Stimulated activated CD4-positive, alpha-beta T cell treated with anti-CD3 and anti-CD28 coated beads, Interleukin-1b, Interleukin-23, amount 100 ng/mL, for 1 hour (primary cell): ENCODE measurements at places on chromosomes 16 and 17.

GRCh38 chr17:78041386-78042179, 83.1 kb downstream of the TNRC6C start:
- no peak for DNase-seq

DNA sequence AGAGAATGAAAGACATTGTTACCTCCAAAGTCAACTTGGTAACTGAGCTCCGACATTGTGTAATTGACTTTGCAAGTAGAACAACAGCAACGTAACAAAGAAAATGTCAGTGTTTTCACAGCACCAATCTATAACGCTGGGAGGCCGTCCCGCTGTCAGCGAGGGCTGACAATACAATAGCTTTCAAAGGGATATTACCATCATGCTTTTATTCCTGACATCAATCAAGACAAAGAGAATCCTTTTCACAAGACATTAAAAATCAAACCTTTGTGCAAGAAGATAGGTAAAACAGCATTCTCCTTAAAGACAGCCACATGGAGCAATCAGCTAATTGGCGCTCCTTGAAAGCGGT, 6.2 kb downstream of the ZNF423 start:
- DNase-seq, result no peak

- DNase-seq, result no peak
These were observed 7.8 kb downstream of the CLCN7 start for GRCh38 chr16:1466968-1467521.

DNA sequence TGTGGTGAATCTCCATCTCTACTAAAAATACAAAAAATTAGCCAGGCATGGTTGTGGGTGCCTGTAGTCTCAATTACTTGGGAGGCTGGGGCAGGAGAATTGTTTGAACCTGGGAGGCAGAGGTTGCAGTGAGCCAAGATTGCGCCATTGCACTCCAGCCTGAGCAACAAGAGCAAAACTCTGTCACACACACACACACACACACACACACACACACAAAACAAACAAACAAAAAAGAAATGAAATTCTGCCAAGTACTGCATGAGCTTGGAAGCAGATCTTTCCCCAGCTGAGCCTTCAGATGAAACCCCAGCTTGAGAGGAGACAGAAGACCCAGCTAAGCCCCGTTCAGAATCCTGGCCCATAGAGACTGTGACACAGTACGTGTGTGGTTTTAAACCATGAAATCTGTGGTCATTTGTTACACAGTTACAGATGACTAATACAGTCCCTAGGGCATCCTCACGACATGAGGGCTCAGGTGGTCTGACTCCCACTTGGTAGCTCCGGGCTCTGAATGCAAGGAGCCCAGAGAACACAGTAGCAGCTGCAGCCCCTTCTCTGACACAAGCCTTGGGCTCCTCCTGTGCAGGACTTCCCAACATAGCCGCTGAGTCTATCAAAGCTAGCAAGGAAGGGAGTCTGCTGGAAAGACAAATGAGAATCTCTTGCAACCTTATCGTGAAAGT, 132.8 kb downstream of the SEC14L1 start:
- no peak for DNase-seq

DNA sequence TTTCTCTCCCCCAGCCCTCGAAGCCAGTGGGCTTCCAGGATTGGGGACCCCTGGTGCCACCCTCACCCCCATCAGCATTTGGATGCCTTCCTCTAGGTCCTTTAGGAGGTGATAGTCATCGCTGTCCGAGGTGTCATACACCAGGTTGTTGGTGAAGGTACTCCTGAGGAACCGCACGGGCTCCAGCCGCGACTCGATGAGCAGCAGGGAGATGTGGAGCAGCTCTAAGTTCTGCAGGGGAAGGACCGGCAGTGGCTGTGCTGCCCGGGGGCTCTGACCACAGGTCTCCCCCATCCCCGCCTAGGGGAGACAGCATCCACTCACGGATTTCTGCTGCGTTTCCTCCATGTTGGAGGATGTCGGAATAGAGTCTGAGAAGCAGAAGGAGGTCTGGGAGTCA, 962 bp downstream of the CSHL1 start:
- DNase-seq, result no peak

DNA sequence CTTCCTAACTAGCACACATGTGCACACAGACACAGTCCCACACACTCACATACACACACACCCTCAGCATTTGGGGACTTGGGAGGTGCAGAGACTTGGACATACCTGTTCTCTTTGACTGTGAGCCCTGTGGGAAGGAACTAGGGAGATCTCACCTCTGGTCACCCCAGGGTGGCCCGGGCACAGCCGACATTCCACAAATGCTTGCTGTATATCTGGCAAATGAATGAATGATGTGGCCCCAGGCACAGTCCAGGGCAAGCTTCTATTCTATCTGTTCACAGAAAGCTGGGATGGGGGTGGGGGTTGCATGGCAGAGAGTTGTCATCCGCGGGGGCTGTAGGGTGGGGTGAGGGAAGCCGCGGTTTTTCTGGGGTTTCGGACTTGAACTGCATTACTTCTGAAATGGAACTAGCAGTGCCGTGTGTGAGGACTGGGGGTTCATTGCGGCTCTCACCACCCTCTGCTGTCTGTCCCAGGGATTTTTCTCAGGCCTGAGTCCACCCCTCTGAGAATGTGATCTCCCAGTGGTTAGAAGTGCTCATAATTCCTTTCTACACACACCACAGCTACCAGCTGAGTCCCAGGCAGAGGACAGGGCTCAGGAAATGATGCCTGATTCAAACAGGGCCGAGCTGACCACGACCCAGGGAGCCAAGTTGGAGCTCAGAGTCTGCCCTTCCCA, 3.3 kb upstream of the RIPOR1 start:
- no peak for DNase-seq

- no peak for DNase-seq
These were observed 830 bp downstream of the SPACA3 start for GRCh38 chr17:32992321-32993033.

DNA sequence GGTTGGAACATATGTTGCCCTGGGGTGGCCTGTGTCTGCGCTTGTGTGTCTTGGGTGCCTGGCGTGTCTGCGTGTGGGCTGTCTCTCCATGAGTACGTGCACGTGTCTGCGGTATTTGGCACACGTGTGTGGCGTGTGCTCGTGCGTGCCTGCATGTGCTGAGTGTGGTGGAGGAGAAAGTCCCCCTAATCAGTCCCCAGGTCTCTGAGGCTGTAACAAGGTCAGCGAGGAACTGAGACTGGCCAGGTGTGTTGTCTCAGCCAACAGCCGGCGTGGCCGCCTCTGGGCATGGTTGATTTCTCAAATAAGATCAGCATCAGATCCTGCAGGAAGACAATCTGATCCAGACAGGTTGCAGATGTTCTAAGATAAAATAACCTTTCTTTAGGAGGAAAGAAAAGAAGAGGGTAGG, 3.5 kb upstream of the CPNE7 start:
- DNase-seq, result no peak

DNA sequence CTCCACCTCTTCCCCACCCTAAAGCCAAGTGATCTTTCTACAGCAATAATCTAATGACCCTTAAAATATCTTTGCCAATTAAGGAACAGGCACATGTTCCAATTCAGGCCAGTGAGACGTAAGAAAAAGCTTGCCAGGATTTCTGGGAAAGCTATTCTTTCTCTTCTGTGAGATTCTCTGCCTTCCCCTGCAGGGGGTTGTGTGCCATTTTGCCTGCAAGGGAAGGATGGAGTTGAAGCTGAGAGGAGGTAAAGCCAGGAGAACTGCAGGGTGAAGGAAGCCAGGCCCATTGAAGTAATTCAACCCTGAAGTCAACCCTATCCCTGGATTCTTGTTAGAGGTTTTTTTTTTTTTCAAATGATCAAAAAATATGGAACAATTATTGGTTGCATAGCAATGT, 9.0 kb upstream of the LPO start:
- no peak for DNase-seq

- no peak for DNase-seq
These were observed 12.2 kb downstream of the SLC13A5 start for GRCh38 chr17:6700948-6701307.

- no peak for DNase-seq
These were observed 77.3 kb downstream of the ZDHHC7 start for GRCh38 chr16:84933774-84934631.

- DNase-seq, result no peak
These were observed 92.7 kb upstream of the CLEC18A start for GRCh38 chr16:69858191-69859104.

DNA sequence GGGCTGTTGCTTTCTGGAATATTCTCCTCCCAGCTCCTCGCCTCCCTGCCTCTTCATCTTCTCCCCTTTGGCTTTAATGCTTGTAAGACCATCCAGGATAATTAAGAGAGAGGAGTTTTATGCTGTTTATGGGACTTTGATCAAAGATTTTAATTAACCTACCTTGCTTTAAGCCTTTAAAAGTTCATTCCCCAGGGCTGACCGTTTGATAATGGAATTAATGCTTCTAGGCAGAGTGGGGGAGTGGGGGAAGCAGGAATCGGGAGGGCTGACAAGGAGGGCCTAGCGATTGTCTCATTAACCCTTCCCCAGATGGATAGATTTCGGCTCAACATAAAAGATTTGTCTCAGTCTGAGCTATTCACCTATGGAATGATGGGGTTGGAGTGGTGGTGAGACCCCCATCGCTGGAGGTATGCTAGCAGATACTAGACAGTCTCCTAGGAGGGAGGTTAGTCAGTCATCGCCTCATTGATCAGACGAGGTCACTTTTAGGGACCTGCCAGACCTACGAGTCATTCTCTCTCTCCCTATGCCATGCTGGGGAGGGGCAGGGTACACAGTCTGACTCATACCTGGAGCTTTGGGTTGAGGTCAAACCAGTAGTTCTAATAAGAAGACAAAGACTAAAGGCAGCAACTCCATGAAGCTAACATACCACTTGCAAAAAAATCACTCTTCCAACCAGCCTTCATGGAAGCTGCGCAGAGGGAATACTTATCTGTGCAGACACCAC, 236.6 kb upstream of the NLRP1 start:
- no peak for DNase-seq

GRCh38 chr17:82619641-82620040, 28.6 kb downstream of the WDR45B start:
- no peak for DNase-seq

GRCh38 chr17:11256877-11257276, 15.9 kb downstream of the SHISA6 start:
- no peak for DNase-seq

DNA sequence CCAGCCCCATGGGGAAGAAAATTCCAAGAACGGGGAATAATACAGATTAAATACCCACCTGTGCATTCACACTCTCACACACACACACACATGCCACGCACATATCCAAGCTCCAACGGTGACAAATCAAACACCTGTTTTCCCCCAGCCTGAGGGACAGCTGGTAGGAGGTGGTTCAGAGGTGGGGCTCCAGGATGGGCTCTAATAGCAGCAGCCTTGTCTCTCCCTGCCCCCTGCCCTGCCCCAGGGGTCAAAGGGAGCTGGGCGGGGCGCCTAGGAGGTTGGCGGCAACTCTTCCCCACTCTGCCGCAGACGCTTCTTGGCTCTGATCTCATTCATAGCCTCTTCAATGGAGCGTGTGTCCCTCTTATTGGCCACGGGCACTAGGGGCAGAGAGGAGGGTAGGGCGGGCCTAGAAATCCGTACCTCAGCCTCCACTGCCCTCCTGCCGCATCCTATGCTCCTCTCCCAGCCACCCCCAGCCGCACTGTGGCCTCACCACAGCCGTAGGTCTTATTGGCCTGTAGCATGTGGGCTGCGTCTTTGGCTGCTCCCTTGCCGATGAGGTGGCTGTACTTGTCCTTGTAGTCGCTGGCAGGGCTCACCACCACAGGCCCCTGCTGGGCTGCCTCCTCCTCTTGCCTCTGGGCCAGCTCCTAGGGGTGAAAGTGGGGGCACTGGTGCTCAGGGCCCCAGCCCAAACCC, 8.2 kb downstream of the SPAG7 start:
- DNase-seq, result no peak

DNA sequence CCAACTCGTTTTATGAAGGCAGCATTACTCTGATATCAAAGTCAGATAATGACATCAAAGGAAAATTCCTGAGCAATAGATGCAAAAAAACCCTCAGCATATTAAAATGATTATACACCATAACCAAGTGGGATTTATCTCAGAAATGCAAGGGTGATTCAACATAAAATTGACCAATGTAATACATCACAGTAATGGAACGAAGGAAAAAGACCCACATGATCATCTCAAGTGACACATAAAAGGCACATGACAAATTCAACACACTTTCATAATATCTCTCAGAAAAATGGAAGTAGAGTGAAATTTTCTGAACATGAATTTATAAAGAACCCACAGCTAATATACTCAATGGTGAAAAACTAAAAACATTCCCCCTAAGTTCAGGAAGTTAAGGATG, 118.8 kb downstream of the ITFG1 start:
- no peak for DNase-seq

DNA sequence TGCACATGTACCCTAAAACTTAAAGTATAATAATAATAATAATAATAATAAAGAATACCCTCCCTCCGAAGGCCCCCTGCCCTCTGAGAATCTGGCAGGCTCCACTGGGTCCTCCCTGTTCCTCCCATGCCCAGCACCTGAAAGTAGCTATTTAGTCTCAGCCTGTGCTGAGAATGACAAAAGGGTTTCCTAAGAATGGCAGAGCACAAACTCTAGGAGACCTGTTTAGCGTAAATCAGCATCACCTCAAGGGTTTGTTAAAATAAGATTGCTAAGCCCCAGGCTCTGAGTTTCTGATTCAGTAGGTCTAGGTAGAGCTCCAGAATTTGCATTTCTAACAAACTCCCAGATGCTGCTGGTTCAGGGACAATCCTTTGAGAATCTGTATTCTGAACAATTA, 606.8 kb upstream of the CDH11 start:
- DNase-seq, result no peak

DNA sequence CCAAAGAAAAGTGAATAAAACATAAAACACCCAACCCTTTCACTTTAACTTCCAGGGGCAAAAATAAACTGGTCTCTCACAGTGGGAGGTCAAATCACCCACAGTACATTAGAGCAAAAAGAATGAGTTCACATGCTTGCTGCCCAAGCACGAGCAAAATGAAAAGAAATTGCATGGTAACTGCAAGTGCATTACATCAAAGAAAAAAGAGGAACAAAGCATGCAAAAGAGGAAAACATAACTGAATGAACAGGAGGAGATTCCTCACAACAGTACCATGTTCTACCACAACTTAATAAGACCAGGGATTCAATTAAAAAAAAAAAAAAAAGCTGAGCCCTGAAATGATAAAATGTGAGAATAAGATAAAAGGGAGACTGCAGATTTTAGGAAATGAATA, 12.3 kb downstream of the DNAH2 start:
- no peak for DNase-seq
